Large intestine (tissue), 12 donors: ENCODE measurements at places on chromosomes 6 and 20. TPM values are rescaled to one million over a fixed set of nuclear protein-coding genes. Genes with fewer than 3 reads are reported as not detected.

The NR2E1 gene
- not detected for polyA plus RNA-seq

The TOX2 gene
- polyA plus RNA-seq = 4.7 TPM

The DLK2 gene
- polyA plus RNA-seq = 2.3 TPM

GRCh38 chr6:127776320-127776719 is 124.5 kb downstream of the THEMIS start:
- DNase-seq = no peak

DNA sequence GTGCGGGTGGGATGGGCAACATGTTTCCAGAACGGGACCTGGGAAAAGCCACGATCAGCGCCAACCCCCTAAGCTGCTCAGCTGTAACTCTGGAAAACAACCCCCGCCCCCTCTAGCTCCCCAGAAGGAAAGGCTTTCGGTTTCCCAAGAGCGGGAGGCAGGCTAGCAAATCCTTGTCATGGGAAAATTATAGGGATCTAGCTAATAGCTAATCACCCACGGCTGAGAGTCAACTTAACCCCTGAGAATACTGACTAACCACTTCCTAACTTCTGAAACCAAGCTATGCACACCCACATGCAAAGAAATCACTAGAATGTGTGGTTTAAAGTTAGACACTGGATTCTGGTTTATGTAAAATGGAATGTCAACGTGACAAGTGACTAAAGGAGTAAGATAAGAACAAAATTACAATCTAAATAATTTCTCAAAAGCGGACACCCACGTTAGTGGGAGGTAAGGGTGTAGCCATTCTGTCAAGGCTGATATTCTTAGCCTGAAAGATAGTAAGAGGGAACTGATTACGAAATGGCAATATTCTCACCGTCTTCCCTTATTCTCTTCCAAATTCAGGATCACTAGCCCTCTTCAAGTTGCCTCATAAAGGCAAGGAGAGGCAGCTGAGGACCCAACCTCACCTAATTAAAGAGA is 20.1 kb downstream of the JAG1 start:
- DNase-seq = no peak

DNA sequence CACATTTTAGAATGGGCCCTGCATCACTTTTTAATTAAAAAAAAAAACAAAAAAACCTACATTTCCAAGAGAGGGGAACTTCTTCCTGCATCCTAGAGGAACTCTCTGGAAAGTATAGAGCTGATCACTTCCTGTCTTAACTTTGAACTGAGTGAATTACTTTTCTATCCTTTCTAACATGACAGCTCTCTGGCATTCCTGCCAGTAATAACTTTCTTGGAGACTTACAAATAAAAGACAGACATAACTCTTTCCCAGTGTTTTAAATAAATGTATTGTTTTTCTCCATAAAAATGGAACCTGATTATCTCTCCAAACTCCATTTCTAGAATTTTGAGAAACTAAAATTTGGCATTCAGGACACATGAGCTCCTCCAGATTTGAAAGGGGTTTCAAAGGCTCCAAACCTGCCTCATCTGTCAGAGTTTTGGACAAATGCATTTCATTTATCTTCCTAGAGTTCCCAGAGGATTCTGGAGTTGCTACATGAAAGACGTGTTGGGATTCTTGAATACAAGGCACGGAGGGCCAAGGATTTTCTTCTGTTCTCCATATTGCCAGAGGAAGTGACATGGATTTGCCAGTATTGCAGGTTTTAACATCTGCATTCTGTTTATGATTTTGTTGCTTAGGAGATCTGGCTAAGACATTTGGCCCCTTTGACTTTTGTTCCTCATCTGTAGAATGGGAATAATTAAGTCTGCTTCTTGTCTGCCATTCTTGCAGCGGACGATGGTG is 2.0 kb upstream of the SMOC2 start:
- no peak for DNase-seq

- no peak for DNase-seq
Observed at GRCh38 chr6:88538130-88538706, 372.1 kb upstream of the CNR1 start.

DNA sequence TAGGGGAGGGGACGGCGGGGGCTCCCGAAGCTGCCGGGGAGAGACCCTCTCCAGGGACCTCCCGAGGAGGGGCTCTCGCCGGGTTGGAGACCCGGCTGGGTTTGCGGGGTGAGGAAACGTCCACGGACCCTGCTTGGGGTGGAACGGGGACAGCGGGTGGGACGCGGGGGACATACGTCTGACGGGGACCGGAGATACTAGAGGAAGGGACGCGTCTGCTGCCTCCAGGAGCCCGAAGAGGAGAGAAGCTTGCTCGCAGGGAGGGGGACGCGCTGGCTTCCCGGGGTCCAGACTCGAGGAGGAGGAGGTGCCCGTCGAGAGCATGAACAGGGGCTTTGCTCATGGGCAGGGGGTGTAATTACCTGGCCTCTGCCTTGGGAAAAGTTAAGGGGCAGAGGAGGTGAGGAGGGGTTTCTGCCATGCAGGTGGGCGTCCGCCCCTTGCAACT is 593 bp downstream of the DNMT3B start:
- no peak for DNase-seq

DNA sequence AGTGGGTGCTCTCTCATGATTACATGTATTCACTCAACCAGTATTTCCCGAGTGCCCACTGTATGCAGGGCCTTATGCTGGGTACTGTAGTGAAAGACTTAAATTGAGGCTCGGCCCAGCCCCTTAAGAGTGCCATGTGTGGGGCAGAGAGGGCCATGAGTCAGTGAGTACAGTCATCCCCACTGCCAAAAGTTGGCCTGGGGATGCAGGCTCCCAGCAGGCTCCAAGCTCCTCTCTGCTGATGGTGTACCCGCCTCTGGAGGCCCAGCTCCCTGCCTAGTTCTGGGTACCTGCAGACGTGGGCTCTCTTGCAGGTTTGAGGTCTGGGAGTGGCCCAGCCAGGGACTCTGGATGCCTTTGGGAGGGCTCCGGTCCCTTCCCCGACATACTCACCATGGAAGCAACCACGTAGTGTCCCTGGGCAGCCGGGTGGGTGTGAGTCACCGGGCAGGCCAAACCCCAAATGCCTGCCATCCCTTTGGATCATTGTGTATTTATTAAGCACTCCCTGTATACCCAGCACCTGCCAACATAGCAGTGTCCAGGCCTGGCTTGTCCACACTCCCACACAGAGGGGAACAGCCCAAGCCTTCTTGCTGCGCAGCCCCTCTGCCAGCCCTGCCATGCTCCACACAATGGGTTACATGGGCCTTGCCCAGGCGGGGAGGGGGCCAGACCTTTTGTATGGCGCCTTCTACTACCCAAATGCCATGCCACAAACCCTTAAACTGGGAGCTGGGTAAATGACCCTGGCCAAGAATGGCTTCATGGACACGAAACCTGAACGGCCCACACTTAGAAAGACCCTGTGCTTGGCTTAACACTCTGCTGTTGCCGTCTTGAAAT is 153.6 kb downstream of the VEGFA start:
- no peak for DNase-seq

GRCh38 chr20:5327356-5327755 is 10.6 kb upstream of the PROKR2 start:
- no peak for DNase-seq
